ENCODE measurements at places on chromosomes 3 and 15.
A peak's percentile ranks its signal among the peaks of the same experiment; 100 is the strongest.

- no peak for DNase-seq
Measured at GRCh38 chr3:108525256-108525655, 14.9 kb upstream of the MYH15 start.

DNA sequence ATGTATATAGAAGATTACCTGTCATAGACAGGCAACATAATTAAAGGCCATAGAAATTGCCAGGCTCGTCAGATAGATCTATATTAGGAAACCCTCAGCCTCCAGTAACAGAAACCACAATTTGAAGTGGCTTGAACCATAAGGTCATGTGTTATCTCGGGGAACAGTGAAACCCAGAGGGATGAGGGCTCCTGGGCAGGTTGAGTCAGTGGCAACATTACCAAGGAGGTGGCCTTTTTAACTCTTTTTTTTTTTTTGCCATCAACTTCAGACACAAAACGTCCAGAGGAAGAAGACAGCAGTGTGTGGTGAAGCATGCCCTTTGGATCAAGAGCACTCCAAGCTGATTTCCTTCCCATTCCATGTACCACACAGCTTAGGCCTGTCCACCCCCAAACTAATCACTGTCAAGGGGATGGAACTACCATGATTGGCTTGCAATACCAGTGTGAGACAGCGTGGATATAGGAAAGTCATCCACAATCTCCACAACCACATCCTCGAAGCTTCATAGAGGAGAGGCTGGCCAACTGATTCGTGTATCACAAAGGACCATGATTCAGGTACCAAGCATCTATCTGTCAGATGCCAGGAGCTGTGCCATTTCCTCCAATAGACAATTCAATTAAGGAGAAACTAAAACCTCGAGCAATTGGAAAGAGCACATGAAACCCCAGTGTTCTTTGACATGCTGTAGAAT is 999 bp upstream of the KIF7 start:
- no peak for DNase-seq

DNA sequence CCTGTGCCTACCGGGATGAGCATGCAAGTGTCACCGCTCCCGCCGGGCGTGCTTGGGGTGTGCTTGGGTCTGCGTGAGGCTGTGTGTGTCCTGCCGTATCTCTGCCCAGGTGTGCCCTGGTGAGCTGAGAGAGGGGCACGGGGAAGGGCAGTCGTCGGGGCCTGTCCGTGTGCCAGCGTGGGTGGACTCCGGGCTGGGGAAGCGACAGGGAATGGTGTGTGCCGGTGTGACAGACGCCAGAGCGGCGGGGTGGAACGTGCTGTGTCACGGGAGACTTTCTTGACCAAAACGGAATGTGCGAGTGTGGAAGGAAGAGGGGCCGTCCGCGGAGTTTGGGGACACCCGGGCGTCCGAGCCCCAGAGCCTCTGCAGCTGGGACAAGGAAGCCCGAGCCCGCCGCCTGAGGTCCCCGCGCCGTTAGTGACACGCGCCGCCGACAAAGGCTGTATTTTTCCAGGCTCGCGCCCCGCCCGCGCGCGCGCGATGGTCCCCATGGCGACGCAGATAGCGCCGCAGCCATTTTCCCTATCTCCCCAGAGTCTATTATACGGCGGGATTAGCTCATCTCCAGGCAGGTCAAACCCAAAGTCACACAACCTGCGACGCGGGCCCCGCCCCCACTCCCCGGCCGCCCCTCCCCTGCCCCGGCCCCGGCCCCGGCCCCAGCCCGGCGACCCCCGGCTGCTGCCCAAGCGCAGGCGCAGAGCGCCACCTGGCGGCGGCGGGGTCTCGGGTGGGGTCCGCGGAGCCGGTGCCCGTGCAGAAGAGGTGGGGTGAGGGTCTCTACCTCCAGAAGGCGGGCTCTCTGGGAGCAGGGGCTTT is 4.5 kb upstream of the GATA2 start:
- DNase-seq, result peak; percentile 52

GRCh38 chr3:194369522-194370279 is at the start of gene LRRC15:
Gene LRRC15, minus strand, starts transcription at chr3:194369743. Its CDS starts 8,700 bp downstream, at chr3:194361043.
- no peak for DNase-seq

DNA sequence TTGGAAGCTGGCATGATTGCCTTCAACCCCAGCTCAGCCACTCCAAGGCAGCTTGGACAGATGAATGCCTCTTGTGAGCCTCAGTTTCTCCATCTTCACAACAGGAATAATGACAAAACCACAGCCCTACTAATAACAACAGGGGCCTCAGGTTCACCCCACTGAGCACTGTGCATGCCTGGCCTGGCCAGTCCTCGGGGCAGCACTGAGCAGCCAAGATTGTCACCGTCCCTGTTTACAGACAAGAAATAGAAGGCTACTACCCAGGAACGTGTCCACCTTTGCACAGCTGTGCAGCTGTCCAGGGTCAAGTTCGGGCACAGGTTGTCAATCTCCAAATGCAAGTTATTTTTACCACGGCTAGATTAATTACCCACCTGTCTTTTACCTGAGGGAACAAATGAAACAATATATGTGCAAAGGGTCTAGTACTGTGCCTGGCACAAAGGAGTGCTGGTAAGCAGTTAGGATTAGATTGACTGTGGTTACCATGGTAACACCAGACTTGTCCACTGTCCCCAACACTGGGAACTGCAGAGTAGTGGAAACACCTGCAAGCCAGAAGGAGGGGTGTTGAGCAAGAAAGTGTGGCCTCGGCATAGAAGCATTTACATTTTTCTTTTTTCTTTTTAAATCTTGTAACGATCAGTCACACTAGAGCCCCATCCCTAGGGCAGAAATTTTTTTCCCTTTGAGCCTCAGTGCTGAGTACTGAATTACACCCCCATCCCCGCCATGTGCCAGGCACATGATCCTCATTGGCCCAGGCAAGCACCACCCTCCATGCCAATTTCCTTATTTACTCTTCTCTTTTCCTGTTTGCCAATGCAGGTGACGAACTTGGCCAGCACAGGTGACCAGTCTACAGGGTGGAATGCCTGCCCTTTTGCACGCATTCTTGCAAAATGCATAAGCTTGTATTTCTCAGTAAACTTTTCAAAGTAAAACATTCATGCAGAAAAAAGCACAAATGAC is 66.3 kb upstream of the SLC6A6 start:
- DNase-seq, result no peak

DNA sequence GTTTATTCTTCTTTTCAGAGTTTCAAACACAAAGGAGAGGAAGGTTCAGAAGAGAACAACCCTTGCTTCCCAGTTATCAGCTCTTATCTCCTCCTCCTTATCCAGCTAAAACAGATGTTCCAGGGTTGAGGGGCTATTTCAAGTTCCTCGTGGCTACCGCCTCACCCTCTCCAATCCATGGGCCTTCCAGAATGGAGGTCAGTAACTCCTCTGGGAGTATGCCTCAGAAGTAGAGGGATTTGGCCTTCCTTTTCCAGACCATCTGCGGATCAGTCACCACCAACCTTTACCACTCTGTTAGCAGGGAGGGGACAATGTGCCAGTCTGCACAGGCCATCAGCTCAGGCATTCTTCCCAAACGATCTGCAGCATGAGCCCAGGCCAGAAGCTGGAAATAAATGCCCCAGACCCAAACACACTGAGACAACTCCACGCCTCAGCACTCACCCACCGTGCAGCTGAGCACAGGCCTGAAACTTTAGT is 14.8 kb downstream of the HTR3C start:
- no peak for DNase-seq

DNA sequence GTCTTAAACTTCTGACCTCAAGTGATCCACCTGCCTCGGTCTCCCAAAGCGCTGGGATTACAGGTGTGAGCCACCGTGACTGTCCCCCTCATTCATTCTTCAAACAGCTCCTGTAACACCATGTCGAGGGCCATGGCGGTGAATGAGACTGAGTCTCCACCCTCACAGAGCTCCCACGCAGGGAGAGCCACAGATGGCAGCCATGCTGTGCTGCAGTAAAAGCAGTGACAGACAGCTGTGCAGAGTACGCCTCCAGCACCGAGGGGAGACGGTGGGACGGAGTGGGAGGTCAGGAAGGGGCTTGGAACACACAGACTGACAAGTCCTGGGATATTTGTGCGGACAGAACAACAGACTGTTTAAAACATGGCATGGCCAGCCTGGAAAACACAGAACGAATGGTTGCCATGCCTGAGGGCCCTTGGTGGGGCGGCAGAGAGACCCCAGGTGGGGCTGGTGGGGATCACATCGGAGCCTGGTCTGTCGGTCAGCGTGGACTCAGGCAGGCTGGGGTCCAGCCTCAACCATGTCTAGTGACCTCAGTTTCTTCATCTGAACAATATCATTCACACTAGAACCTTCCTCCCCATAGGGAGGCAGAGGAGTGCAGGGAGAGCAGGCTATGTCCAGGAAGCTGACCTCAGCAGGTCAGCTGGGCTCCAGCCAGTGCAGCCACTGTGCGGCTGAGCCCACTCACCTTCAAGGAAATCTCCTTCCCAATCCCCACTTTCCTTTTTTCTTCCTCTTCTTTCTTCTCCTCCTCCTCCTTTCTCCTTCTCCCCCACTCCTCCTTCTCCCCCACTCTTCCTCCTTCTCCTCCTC is 20.6 kb upstream of the LCTL start:
- DNase-seq, result no peak

- DNase-seq, result no peak
Measured at GRCh38 chr15:101641894-101642293, 10.3 kb downstream of the TM2D3 start.

GRCh38 chr3:156787926-156788663 is 38.1 kb upstream of the LEKR1 start:
- DNase-seq, result no peak

DNA sequence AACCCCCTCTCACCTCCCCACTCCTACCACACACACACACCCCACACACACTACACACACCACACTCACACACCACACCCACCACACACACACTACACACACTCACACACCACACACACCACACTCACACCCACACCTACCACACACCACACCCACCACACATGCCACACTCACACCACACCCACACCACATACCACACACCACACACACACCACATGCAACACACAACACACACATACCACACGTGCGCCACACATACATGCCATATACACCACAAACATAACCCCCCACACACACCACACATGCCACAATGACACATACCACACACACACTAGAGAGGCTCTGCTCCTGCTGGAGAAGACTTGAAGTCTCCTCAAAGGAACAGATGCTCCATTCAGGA is 5.9 kb upstream of the ITPKA start:
- DNase-seq, result no peak

DNA sequence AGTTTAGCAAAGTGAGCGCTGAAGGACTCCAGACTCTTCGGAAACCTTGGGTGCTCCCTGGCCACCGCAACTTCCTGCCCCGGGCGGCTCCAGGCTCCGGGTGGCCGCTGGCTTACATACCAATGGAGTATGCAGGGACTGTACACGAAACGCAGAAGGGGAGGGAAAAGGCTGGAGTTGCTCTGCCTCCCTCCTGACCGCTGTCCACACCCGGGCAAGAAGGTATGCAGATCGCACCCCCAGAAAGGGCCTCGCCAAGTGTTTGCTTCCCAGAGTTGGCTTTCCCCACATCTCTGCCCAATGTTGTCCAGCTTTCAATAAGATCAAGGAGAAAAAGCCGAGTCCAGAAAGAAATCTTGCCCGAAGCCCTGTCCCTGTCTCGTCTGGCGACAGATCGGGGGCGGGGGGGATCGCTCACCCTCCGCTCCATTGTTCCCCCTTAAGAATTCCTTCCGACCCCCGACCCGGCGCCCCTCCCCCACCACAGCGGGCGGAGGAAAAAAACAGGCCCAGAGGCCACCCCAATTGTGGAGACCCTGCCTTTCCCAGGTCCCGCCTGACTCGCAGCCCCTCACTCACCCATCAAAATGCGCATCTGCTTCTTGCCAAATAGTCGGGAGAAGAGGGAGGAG is 533 bp downstream of the ARF4 start:
- peak; percentile 48 for DNase-seq

GRCh38 chr15:44794072-44794471 is 57.7 kb downstream of the TRIM69 start:
- DNase-seq, result no peak

GRCh38 chr3:190024912-190025311 is 95.8 kb downstream of the P3H2 start:
- no peak for DNase-seq

DNA sequence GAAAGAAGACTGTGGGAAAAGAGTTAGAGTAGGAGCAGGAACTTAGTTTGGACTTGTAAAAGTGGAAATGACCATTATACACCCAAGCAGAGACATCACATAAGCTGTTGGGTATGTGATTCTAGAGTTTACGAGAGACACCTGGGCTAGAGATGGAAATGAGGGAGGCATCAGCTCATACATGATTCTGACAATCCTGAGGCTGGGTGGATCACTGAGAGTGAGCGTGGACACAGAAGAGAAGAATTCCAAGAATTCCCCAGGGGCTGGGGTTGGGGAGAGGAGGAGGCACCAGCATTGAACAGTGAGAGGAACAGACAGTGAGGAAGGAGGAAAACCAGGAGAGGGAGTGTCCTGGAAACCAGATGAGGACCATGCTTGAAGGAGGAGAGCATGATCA is 113.5 kb downstream of the KCNAB1 start:
- DNase-seq, result no peak

GRCh38 chr3:58544541-58544940 is 7.6 kb upstream of the ACOX2 start:
- no peak for DNase-seq

DNA sequence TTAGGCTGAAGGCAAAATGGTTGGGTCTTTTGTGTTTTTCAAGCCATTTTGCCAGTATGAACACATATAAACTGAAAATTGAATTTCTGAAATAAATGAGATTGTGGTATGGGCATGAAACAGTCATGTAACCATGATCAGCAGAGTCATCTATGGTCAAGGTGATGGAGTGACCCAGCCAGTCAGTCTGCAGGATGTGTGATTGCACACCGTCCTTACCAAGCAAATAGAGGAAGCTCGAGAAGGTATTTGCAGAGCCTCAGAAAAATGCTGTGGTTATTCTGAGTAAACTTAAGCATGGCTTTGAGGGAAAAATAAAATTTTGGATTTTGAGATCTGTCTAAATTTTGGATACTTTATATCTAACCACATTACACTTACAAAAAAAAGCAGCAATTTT is 95.9 kb upstream of the RNF7 start:
- DNase-seq, result no peak

- peak; percentile 15 for DNase-seq
Measured at GRCh38 chr15:58748852-58749531, 515 bp downstream of the ADAM10 start.
